Stimulated activated CD8-positive, alpha-beta memory T cell treated with anti-CD3 and anti-CD28 coated beads, Interleukin-15, amount 100 ng/mL, for 4 hours (primary cell): ENCODE measurements at places on chromosomes 4 and X.

DNA sequence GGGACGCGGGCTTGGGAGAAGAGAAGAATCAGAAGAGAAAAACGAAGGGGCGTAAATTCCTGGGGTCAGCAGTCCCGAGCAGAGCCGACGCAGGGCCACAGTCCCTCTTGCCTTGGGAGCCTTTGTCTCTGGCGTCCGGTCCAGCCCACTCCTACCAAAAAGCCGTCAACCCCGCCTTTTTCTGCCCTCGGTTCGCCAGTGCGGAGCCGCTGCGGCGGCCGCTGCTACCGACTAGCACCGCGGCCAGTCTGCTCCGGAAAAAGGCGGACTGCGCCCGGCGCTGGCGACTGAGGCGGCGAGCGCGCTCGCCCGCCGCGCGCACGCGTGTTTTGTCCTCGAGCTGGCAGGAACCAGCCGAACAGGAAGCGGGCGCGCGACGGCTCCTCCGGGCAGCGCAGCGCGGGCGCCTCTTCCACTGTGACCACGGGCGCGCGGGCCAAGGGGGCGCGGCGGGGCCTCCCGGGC is 502 bp downstream of the HNRNPDL start:
- no peak for DNase-seq

GRCh38 chrX:146956760-146957159 is 142.2 kb upstream of the CXorf51A start:
- no peak for DNase-seq

- no peak for DNase-seq
These were observed 451.5 kb downstream of the UBE2NL start for GRCh38 chrX:144335402-144335801.

- DNase-seq = no peak
These were observed 1778.2 kb upstream of the PCDH10 start for GRCh38 chr4:131370846-131371245.

GRCh38 chr4:87895964-87896621 is 63.3 kb downstream of the MEPE start:
- no peak for DNase-seq

GRCh38 chrX:124497386-124497785 is 151.0 kb downstream of the SH2D1A start:
- no peak for DNase-seq

DNA sequence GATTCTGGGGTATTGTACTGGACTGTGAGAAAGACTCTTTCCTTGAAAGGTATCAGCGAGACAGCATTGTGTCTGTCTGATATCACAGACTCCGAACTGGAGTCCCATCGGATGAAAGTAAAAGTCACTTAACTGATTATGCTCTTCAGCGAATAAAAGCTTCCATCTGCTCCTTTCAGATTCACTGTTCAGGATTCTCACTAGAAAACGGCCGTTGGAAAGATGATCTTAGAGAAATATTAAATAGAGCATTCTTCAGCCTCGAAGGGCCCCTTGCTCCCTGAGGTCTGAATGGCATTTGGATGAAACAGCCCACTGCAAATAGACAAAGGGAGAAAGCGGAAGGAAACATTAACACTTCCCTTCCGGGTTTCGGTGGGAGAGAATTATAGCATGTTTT is 416.2 kb upstream of the PRKX start:
- no peak for DNase-seq
